ENCODE measurements at places on chromosomes 3 and 15.

- no peak for DNase-seq
Observed at GRCh38 chr3:44961888-44962287, 14.1 kb downstream of the ZDHHC3 start.

GRCh38 chr3:76859596-76859995 is 180.3 kb upstream of the ROBO2 start:
- DNase-seq, result no peak

DNA sequence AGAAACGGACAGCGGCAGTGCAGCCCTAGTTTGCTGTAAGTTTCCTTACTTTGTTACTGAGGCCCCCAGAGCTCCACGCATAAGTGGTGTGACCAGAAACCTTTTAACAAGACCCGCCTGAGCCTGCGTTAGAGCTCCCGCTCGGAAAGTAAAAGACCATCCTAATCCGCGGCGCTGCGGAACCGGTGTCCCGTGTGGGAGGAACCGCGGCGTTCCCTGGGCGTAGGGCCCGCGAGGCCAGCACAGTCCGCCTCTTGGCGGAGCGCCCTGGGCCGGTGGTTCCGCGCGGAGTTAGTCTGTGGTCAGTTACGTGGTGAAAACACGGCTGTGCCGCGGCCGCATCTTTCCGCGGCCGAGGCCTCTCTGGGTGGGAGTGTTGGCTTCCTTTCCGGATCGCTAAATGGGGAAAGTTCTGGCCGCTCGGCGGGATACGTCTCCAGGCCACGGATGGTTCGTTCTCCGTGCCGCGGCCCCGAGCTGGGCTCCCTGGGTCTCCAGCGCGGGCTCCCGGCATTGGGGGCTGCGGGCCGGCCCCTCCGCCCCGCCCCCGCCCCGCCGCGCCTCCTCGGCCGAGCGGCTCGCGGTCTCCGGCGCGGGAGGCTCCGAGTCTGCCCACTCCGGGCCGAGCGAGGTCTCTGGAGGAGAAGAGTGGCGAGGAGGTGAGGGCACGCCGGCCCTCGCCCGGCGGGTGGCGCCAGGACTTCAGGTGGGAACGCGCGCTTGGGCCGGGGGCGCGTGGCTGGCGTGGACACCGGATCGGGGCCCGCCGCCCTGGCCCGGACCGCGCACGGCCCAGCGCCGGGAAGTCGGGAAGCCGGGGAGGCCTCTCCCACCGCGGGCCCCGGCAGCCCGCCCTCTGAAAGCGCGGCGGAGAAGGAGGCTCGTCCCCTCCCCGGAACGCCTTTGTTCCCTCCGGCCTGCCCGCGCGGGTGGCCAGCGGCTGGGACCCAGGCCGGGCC is 754 bp downstream of the B3GNT5 start:
- peak; percentile 70 for DNase-seq

DNA sequence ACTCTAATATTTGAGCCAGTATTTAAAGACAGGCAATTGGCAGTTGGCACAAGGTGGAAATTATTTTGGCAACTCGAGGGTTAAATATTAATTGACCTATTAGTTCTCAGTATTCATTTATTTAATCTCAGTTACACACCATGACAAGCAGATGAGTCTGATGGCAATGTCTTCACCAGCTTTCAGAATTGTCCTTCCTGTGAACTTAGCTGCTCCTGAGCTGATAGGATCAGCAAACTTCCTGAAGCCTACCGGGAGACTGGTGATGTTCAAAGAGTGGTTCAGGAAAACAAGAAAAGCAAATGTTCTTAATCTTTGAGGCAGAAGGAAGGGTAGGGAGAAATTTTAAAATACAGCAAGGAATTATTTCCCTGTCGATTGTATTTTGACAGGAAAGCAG is 522.2 kb downstream of the SOX2 start:
- DNase-seq, result no peak

GRCh38 chr3:73326396-73326795 is 264.9 kb downstream of the EBLN2 start:
- no peak for DNase-seq

DNA sequence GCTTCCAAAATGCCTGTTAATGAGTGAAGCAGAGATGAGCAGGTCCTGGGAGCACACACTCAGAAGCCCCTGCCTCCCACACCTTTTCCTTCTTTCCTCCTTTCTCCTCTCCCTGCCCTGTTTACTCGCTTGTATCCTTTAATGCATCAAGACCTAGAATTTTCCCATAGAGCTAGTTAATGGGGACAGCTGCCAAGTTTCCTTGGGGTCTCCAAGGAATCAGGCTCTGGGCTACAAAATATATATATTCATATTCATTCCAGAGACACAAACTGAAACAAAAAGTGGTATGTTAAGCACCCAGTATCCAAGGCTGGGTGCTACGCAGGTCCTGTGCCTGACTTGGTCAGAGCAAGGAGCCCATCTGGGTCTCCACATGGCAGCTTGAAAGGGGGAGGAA is 235.6 kb downstream of the MYRIP start:
- DNase-seq, result no peak

- peak; percentile 27 for DNase-seq
Observed at GRCh38 chr15:31128919-31129768, 27.6 kb upstream of the TRPM1 start.

DNA sequence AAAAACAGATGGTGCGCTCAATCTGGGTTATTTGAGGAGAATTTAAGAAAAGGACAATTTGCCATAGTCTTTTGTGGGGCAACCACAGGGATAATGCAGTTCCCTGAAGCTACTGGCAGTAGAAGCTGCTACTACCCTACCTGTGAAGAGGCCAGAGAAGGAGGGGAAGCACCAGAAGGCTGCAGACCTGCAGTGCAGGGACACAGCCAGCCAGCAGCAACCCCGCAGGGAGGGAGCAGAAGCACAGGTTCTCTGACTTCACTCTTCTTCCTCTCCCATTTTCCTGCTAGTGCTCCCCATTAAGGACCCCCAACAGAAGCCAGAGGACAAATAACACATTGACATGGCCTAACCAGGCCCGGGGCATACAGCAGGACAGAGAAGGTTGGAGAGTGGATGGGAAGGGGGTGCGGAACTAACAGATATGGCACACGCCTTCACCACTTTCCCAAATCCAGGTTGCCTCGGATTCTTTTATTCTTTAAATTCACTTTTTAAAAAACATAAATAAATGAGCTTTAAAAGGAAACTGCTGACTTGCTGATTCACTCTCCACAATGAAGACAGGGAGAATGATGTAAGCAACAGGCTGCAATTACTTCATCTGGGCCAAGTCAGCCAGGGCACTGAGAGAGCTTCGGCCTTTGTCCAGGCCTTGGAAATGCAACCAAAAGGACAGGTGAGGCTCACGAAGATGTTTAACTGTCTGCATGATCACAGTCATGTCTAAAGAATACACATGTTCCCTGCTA is 30.1 kb downstream of the POPDC2 start:
- DNase-seq, result no peak

DNA sequence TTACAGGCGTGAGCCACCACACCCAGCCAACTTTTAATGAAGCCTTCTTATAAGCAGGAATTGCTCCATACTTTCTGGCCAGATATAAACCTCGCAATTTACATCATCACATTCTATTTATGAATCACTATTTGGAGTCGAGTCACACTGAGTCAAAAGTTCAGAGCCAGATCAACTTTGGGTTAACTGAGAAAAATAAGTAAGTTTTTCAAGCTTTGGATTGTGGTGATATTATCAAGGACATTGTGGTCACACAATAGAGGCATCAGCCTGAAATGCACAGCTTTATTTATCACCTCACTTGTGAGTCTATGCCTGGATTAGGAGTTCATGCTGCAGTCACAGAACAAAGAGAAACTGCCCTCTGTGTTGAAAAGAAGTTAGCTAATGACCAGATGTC is 1163.5 kb downstream of the ROBO1 start:
- DNase-seq, result no peak

DNA sequence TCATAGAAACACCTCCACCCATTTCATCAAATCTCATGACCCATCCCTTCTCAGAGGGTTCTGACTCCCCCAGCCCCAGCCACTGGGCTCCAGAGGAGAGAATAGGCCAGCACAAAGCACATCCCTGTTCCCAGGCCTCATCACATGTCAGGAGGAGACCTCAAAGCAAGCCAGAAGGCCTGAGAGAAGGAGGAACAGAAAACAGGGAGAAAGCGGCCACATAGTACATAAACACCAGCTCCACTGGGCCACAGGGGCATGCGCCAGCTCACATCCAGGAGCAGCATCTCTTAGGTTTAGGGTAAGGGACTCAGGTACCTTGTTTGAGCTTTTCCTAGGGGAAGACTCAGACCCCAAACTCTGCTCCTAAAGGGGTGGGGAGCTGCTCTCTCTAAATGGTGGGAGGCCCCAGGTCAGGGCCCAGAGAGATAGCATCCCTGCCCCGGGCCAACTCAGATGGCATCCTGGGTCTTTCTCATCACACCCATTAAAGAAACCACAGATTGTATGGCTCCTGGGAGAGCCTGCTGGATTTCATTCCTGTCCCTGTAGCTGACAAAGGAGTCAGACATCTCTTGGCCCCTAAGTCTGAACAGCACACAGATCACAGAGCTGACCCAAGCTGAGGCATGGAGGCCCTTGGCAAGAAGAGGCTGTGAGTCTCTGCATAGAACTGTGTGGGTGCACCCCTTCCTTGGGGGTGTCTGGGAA is 2.5 kb downstream of the SHF start:
- no peak for DNase-seq

- no peak for DNase-seq
Observed at GRCh38 chr15:36645106-36645505, 65.7 kb downstream of the CDIN1 start.

DNA sequence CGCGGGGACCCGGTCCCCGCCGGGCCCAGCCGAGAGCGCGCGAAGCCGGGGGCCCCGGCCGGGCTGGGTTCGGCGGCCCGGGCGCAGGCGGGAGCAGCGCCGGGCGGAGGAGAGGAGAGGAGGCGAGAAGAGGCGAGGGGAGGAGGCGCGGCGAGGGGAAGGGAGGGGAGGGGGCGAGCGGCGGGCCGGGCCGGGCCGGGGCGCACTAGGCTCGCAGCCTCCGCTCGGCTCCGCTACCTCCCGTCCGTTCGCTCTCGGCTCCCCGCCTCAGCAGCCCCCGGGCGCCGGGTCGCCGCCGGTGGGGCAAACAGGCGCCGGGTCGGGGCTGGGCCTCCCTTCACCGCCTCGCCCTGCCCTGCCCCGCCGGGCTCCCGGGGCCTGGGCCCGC is 351 bp downstream of the INSYN1 start:
- DNase-seq, result no peak

DNA sequence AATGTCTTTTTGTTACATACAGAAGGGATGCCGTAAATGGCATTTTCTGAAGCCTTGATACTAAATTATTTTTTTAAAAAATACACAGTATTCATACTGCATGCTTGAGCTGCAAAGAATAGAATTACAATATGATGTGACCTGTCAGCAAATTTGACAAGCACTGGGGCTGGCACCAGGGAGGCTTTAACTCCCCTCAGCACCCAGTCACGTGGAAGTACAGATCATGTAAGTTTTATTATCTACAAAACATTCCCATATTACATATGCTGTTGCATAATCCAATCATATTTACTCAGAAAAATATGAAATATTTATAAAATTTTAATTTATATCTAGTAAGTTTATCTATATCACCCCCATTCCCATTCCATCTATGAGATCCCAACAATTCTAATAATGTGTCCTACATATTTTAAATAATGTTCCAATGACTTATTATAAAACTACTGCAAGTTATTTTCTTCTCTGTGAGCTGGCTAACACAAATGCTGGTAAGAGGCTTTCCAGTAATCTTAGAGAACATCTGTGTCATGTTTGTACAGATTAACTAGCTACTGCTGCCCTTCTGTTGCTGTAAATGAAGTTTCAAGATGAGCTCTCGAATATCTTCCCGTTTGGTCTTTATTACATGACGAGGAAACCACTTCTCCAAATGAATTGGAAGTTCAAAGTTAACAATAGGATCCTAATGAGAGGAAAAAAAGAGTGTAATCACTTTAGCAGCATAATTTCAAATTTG is 5.2 kb upstream of the IMPG2 start:
- no peak for DNase-seq

- DNase-seq, result no peak
Observed at GRCh38 chr3:138112362-138112761, 3.0 kb downstream of the DZIP1L start.

- DNase-seq, result no peak
Observed at GRCh38 chr15:36886191-36886590, 214.2 kb downstream of the MEIS2 start.

- DNase-seq, result no peak
Observed at GRCh38 chr3:37198996-37199395, 24.6 kb upstream of the LRRFIP2 start.

- DNase-seq, result no peak
Observed at GRCh38 chr3:52004163-52004787, 8.6 kb upstream of the RPL29 start.

DNA sequence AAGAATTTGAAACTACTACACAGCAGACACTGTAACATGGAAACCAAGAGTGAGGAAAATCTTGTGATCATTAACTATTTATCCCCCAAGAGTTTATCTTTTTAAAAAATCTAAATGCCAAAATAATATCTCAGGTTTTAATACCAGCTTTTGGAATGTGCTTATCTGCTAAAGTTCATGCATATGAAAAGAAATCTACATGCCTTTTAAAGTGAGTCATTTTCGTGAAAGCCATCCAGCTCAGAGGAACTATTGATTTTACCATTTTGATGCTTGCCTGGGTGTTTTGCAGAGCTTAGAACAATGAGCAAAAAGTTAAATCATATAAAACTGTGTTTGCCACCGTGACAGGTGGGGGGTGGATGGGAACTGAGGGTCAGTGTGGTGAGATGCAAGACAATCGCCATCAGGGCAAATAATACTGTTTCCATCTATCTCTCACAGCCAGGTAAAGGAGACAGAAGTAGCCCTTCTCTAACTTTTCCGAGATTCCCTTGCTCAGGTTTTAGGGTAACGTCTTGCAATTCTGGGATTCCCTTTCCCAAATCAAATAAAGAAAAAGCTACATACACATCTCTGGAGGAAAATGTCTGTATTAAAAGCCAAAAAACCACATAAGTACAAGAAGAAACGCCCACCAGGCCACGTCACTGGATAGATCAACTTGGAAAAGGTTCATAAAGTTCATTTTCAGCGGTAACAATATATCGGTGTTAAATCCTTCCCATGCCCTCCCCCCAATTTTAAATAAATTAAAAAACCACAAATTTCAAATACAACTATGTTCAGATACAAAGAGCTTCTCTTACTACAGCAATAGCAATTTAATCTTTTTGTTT is 2.0 kb downstream of the TMEM158 start:
- no peak for DNase-seq

- no peak for DNase-seq
Observed at GRCh38 chr15:74192751-74193150, 9.8 kb downstream of the STRA6 start.

- DNase-seq, result no peak
Observed at GRCh38 chr3:9311228-9311627, 51.6 kb upstream of the THUMPD3 start.

- no peak for DNase-seq
Observed at GRCh38 chr15:100958326-100959065, 39.3 kb downstream of the LRRK1 start.

- DNase-seq, result no peak
Observed at GRCh38 chr15:75836959-75837334, 6.3 kb upstream of the UBE2Q2 start.

DNA sequence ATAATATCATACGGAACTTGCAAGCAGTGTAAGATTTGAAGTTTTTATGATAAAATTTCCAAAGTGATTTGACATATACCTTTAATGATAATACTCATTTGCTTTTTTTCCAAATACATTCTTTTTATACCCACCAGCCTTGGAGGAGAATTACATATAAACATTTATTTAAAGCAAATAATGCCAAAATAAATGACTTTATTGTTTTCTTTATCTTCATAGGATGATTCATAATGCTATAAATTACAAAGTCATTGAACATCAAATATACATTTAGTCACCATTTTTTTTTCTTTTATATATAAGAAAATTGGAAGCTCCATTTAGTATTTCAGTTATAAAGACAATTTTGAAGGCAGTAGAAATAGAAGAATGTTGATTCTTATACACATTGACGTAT is 450.9 kb downstream of the NAALADL2 start:
- no peak for DNase-seq

GRCh38 chr3:149120051-149120972 is 9.1 kb upstream of the HPS3 start:
- no peak for DNase-seq

Measured in left colon (tissue), 2 donors.